B cell (primary cell): ENCODE measurements at places on chromosomes 6 and 20. TPM values are rescaled to one million over a fixed set of nuclear protein-coding genes. Genes with fewer than 3 reads are reported as not detected.

DNA sequence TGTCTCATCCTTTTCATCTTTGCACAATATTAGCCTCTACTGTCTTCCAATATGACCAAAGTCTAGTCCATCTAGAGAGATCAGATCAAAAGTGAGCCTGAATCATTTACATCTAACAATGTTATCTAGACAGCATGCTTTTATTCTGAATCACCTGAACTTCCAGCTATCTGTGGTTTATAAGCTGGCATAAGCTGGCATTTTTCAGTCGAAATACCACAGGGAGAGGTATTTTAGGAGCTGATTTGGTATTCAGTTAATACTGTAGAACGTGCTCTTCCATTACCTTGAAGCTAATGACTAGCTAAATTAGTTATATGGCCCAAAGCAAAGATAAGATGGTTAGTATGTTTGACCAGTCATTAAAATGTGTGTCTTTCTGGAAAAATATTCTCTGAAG, 188.3 kb upstream of the AGPAT4 start:
- no peak for DNase-seq

DNA sequence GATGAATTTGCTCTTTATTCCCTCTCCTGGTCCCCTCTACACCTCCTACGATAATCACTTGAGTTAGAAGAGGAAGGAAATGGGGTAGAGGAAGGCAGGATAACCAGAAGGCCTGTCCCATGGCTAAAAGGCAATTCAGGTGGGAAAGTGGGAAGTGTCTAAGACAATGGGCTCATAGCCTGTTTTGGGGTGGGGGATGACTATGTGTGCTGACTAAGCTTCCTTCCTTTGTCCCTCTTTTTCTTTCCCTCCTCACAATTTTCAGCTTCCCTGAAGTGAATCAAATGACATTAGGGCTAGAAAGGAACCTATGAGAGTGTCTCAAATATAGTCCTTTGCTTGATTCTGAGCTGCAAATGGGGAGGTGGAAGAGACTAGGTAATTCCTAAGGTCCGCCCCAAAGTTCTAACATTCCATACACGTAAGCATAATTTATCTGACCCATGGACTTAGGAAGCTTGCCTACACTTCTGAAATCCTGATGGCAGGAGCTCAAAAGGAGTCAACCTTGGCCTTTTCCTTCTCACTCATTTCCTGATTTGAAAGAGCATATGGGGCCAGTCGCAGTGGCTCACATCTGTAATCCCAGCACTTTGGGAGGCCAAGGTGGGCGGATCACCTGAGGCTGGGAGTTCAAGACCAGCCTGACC, 24.3 kb downstream of the EDEM2 start:
- no peak for DNase-seq

GRCh38 chr20:45041464-45042337, 59.2 kb downstream of the KCNS1 start:
- no peak for DNase-seq

GRCh38 chr6:139820210-139820609, 445.8 kb upstream of the CITED2 start:
- DNase-seq: no peak

- no peak for DNase-seq
These were observed 5.9 kb downstream of the CD2AP start for GRCh38 chr6:47483516-47483852.

- DNase-seq: no peak
These were observed 19.1 kb upstream of the BNIP5 start for GRCh38 chr6:36355819-36356218.

- DNase-seq: no peak
These were observed 155.0 kb upstream of the SNX9 start for GRCh38 chr6:157668009-157668401.

GRCh38 chr20:50314678-50315335, 124.2 kb downstream of the CEBPB start:
- DNase-seq: no peak

Gene TBX18
- not detected in 2 replicates for polyA plus RNA-seq

Gene ACTL10
- 0.74 and 1.2 TPM in 2 replicates for polyA plus RNA-seq
